ENCODE measurements at places on chromosomes 3 and 15.
A peak's percentile ranks its signal among the peaks of the same experiment; 100 is the strongest.

- DNase-seq = peak; percentile 14
Measured at GRCh38 chr3:127760361-127760760, 62.0 kb downstream of the MGLL start.

DNA sequence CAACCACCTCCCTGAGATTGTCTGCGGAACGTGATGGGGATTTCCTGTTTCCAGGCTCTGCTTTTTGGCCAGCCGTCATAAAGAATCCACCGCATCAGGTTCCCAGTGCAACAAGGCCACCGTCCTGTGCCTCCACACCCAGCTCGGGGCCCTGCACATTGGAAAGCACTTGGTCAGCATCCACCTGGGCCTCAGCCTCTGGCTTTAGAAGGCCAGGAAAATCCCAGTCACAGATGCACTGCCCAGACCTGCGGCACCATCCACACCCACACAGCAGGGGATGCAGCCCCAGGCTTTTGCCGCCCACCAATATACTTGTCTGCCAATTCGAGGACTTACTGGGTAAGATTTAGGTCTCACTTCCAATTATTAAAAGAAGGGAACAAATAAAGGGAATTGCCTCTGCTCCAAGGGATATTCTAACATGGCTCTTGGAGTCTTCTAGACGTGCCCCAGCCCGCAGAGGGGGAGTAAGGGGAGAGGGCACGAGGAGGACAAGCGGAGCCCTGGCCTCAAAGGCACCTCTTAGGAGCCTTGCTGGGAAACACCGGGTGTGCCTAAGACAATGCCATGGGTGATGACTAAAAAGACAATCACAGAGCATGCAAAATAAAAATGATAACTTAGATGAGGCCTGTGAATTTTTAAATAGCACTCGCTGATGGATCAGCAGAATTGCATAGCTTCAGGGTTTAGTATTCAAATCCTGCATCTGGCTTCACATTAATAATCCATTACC is 169.2 kb downstream of the FOXP1 start:
- no peak for DNase-seq

- DNase-seq = no peak
Measured at GRCh38 chr3:153448151-153448829, 286.3 kb downstream of the RAP2B start.

DNA sequence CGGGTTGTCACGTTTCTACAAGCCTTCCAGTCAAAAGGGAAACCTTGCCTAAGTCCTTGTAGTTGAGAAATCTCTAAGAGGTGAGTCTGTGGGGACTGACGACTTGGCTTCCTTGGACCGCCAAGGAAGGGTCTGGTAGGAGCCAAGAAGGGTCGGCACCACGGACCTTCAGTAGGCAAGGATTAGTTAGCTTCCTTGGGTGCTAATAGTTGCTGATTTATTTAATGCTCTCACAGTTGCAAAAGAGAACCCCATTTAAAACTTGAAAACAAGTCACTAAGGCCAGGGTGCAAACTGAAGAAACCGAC is 361 bp upstream of the LCMT2 start:
- no peak for DNase-seq

DNA sequence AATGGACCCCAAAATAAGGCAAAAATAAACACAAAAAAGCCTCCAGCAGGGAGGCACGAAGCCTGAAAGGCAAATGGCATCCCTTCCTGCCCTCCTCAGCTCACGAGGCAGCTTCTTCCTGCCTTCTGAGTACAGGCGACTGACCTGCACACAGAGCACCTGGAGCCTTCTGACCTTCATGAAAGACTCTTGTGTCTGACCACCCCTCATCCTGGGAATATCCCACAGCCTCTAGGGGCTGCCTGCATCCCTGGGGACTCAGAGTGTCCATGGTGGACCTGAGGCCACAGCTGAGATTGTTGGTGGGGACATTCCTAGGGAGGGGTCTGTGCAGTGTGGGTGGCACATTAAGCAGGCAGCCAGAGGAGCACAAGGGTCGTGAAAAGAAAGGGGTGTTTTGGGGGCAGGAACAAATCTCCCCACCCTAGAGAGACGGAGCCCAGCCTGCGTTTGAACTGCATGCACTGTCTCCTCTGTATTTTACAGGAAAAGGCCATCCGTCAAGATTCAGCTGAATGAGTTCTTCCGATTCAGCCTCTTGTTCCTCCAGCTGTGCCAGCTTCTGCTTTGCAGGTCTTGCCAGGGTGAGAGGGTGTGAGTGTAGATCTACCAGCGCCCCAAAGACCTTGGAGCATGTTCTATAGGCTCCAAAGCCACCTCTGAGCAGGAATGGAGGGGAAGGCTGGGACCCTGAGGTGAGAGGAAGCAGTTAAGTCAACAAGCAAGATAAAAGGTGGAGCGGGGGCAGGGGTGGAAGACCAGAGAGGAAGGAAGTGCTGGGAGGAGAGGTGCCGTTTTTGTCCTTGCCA is 80.4 kb upstream of the MEF2A start:
- no peak for DNase-seq

- no peak for DNase-seq
Measured at GRCh38 chr15:77012868-77013267, 17.9 kb downstream of the PSTPIP1 start.

DNA sequence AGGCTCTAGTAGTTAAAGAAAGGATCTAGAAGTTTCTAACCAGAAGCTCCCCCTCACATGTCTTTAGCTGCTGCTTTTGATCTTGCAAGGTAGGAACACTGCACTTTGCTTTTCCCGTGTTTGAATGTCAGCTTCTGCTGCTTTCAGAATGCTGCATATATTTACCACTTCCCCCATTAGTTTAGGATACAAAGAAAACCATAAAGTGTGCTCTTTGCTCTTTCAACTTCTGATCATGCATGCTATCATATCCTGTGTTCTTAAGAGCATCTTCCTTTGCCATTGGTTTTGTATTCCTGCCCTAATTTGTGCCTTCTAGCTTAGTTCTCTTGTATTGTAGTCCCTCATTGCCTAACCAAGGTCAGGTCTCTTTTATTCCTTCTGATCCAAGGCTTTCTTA is 43.3 kb downstream of the ZNF609 start:
- no peak for DNase-seq

DNA sequence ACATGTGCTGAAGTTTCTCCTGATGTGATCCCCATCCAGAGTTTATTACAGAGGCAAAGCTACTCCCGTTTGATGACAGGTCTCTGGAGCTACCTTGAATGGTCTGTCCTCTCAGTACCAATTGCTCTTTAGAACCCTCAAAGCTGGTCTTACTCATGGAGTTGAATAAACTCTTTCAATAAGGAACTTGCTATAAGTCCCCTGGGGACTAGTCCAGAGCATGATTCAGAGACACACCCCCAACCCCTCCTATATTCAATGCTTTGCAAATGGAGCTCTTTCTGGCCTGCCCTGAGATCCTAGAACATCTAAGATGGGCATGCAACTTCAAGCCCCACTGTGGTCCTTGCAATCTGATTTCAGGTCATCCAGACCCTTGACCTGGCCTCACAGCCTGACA is 23.9 kb upstream of the TPM1 start:
- DNase-seq = no peak

DNA sequence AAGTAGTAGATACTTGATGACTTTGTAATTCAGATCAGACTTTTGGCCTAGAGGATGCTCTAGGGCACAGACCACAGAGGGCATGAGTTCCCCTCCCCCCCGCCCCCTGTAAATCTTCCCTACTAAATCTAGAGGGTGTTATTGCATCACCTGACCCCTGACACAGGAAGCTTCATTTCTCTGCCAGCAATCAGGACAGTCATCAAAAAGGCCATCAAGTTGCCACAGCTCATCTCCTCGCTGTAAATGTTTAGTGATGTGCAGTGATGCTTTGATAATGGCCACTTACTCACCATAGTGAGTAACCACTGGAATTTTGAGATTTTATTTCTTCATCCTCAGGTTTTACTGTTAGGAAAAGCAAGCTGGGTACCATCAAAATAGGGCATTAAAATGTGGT is 289.2 kb upstream of the CHRM5 start:
- DNase-seq = no peak

DNA sequence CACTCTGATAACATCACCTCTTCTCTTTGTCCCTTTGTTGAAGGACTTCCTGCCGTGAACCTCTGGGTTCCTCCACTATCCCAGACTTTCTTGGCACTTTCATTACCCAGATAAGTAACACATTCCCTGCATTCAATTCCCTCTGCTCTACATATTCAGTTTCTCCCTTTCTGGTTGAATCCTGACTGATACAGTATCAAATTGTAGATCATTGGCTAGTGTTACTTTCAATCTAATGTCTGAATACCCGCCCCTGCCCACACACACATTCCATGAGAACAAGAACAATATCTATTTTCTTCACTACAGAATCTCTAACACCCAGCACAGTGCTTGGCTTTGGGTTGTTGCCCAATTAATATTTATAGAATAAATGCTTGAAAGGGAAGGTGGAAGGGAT is 163.5 kb downstream of the ABHD5 start:
- no peak for DNase-seq

GRCh38 chr15:74906067-74906449 is 593 bp downstream of the FAM219B start:
- no peak for DNase-seq

Data from NCI-H1092 (cell line).